ENCODE measurements at places on chromosomes 11 and 22.

- no peak for DNase-seq
These were observed 65.9 kb upstream of the SC5D start for GRCh38 chr11:121226415-121227263.

DNA sequence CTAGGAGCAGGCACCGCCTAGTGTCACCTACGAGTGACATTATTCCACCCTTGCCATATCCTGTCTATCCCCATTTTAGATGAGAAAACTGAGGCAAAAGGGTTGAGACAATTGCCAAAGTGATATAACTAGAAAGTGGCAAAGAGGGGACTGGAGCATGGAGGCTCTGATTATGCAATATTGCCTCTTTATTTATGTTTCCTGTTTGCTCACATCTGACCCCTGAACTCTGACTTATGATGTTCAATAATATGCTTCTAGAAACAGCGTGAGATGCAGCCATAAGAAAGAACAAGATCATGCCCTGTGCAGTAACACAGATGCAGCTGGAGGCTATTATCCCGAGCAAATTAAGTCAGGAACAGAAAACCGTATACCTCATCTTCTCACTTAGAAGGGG lies 7.7 kb downstream of the ELF5 start:
- no peak for DNase-seq

DNA sequence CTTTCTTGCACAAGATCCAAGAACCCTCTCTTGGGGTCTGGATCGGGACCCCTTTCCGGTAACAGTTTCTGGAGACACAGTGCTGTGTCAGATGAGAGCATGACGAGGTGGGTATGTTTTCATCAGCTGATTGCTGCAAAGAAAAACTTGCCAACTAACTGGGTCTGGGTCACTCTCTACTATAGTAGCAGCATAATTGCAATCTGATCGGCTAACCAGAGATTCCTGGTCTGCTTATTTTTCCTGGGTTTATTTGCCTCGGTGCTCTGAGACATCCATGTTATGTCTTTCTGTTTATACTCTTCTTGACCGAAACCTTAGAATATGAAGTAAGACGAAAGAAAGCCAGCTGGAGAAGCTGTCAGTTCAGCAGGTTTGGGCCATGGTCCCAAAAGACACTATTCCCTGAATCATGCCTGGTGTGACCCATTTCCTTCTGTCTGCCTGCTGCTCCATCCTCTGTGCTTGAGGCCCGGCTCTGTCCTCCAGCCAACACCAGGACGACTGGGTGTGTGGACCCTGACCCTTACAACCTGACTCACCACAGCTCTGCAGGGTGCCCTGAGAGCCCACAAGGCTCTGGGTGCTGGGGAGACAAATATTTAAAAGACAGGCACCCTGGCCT lies 24.1 kb upstream of the CLMP start:
- DNase-seq, result no peak

GRCh38 chr11:38547462-38547861 lies 1949.4 kb upstream of the RAG2 start:
- DNase-seq, result no peak

DNA sequence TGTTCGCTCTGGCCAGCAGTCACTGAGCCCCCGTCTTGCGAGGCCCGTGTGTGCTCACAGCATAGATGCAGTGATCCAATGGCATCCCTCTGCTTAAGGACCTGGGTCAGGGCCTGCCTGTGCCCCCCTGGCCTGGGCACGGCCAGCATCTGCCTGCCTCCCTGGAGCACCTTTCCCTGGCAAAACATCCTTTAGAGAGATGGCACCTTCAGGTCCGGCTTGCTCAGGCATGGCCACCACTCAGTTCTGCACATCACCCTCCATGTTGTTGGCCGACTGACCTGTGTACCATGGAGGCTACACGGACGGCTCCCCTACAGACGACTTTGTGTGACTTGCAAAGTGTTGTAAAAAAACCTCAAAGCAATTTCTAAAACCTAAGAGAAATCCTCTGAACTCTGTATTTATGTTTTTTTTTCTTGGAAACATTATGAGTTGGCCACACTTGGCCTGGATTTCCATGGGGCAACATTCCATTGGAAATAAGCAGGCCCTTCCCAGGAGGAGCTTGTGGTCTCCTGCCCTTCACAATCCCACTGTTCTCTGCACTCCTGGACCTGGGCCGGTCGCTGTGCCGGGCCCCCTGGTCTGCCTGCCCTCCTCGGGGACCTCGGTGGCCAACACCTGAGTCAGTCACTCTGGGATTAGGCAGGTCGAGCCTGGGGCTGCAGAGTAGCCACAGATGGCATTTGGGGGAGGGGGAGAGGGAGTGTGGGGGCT lies 592.4 kb downstream of the TBC1D22A start:
- no peak for DNase-seq

GRCh38 chr11:106321601-106322000 lies 244.1 kb downstream of the AASDHPPT start:
- DNase-seq, result no peak

DNA sequence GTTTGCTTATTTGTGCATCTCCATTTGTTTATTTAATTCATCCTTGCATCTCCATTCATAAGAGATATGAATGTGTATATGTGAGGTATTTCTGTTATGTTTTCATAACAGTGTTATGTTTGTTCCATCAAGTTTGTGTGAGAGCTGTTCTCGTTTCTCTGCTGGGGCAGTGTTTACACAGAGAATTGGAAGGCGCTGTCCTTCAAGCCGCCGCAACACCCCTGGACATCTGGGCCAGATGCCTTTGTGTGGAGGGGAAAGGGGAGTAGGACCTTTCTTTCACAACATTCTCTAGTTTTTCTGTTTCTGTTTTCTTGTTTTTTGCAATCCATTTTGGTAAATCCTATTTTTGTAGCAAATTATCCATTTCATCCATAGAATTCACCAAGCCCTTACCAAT lies 7.0 kb upstream of the TM7SF2 start:
- no peak for DNase-seq

All from activated naive CD4-positive, alpha-beta T cell (primary cell).